Choroid plexus epithelial cell (primary cell): ENCODE measurements at places on chromosomes 1 and 21.

DNA sequence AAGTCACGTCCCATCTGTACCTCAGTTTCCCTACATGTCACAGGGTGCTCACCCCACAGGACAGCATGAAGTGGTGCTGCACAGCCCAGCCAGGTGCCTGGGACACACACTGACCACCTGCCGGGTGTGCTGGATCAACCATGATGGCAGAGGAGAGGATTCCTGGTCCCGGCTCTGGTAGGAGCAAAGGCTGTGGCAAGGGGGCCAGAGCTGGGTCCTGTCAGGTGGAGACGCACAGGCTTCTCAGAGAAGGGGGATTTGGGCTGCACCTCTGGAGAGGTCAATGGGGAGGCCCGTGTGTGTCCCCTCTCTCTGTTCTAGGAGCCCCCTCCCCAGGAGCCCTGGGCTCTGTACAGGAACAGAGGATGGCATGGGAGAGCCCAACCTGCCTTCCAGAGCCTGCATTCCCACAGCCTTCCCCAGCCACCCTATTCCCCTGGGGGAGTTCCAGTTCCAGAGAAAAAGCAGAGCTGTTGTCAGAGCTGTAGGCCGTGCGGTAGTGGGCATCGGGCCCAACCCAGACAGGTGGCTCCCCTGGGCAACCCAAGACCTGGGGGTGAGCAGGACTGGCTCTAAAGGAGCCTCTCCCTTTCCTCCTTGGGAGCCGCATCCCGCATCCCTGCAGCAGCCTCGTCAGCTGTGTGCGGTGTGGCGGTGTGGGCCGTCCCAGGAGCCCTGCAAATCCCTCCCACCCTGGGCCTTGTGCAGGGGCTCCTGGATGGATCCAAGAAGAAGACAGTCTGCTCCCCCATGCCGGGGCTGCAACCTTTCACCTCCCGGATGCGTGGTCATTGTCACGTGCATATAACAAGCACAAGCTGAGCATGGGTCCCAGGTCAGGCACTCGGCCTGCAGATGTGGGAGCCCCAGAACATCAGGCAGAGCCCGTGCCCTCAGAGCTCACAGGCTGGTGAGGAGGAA, 2.9 kb upstream of the TFF3 start:
- no peak for DNase-seq

- DNase-seq, result peak; percentile 24
Measured at GRCh38 chr1:43225168-43225567, 44.6 kb upstream of the TMEM125 start.

DNA sequence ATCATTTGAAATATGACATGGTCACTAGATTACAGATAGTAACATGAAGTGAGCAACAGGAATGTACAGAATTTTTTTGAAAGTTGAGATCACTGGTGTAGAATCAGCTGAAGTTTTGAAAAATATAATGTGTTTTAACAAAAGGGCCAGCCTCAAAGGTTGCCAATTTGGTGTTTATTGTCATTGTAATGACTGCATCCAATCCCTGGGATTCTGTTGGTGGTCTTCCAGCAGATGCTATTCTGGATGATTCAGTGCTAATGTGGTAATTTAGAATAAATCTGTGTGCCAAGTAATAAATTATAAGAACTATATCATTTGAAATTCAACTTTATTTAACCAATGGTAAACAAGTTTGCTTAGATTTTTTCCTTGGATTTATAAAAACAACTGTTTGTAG, 436.4 kb upstream of the PKN2 start:
- DNase-seq, result no peak

DNA sequence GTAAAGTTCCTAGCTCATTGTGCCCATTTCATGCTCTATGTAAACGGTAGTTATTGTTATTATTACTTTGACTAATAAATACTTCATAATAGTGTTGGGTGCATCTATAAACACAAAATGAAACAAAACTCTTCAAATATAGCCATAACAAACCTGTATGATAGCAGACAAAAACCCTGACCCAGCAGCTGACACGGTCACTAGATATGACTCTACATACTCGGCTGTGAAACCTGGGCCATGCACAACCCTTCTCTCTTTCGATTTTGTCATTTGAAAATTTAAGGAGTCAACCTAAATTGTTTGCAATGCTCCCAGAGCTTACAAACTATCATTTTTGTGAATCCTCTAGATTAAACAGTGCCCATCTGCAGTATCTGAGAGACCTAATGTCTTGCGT, 8.0 kb upstream of the RGS13 start:
- DNase-seq, result no peak

- DNase-seq, result peak; percentile 68
Measured at GRCh38 chr21:46027851-46028493, 46.4 kb downstream of the COL6A1 start.

- peak; percentile 53 for DNase-seq
Measured at GRCh38 chr1:41849211-41849759, 69.4 kb downstream of the HIVEP3 start.

GRCh38 chr1:34770891-34771504, 10.0 kb upstream of the GJB3 start:
- no peak for DNase-seq

DNA sequence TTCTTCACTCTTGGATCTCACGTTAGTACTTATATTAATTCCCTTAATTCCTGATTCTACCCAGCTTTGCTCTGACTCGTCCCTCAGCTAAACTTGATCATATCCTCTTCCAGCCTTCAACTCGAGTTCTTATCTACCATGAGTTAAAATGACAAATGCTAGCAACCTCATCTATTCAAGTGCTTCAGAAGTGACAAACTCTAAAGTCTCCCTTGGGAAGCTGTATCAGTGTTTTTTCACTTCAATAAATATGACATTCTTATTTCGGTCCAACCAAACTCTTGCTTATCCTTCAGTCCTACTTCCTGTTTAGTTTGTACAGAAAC, 75.3 kb downstream of the FOXJ3 start:
- DNase-seq, result no peak

GRCh38 chr1:36794460-36794859, 239.9 kb downstream of the GRIK3 start:
- DNase-seq, result no peak

DNA sequence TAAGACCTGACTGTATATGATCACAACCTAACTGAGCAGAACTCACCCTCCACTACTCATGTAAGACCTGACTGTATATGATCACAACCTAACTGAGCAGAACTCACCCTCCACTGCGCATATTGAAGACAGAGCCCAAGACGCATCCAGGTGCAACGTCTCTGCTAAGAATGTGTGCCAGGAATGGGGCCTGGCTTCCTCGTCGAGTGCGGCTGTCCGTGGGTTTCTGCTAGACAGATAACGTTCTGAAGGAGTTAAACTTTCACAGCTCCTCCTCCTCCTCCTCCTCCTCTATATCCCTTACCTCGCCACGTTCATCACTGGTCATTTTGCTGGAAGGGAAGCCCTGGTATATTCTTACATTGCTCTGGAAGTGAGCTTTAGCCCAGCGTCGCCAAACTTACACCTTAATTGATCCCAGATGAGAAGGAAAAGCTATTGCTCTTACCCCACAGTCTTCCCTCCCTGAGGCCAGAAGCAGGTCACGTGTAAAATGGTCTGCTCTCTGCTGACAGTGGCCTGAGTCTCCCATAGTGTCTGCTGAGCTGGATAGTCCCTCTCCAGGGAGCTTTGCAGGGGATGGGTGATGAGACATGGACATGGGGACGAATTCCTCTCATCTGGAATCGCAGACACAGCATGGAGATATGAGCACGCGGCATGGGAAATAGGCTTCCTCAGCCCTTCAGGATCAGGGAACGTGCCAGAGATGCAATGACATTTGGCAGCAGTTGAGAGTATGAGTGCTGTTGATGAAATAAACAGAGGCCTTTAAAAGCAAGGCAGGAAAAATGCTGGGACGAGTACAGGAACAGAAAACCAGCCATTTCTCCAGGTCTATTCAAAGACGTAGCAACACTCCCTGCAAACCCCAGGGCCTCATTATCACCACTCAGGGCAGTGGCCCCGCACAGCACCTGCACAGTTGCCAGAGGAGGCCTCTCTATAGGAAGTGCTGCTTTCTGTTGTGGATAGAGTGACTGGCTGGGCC, 528.1 kb downstream of the KIF26B start:
- DNase-seq, result no peak

- no peak for DNase-seq
Measured at GRCh38 chr1:39488793-39489566, 2.5 kb upstream of the BMP8A start.

- no peak for DNase-seq
Measured at GRCh38 chr1:235873571-235873970, 6.9 kb upstream of the LYST start.

DNA sequence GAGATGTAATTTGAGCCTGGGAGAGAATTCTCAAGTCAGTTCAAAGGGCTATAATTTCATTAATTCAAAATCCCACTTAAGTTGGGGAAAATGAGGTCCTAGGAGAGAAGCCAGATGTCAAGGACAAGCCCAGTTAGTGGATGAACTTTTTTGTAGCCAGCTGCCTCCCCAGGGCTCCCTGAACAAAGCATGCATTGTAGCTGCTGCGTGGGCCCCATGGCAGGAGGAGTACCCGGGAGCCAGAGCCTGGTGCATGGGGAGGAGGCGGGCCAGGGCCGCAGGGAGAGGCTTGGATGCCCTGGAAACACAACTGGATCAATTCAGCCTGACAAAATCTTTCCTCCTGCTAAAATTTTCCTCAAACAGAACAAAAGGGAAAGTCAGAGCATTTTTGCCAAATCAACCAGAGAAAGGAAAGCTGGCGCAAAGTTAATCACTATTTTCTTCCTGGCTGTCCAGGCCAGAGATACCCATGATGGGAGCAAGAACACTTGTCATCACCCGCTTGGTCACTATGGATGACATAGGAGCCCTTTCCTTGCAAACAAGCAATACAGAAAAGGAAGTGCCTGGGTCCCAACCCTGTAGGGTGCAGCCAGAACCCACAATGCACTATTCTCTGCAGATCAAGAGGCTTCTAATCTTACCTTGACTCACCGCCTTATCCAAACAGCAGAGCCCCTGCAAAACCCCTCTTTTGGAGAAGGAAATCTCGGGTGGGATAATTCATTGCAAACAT, 248.1 kb upstream of the RAB4A start:
- no peak for DNase-seq

GRCh38 chr1:245715970-245716369, 561.2 kb downstream of the KIF26B start:
- peak; percentile 75 for DNase-seq

DNA sequence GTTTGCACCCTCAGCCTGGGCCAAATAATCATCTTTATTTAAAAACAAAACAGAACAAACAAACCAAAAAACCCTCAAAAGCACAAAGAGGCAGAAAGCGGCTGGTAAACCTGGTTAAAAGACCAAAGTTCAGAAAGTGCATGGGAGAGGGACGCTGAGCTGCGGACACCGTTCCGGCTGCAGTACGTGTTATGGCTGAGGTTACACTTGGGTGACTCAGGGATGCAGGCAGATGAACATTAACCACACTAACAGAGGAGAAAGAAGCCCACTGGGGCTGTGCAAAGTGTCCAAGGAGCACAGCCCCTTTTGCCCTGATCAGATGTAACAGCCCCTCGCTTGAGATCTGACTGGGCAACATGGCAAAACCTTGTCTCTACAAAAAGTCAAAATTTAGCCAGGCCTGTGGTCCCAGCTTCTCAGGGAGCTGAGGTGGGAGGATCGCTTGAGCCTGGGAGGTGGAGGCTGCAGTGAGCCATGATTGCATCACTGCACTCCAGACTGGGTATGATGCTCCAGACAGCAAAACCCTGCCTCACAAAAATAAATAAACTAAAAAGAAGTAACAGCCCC, 28.3 kb downstream of the GPR157 start:
- peak; percentile 38 for DNase-seq

DNA sequence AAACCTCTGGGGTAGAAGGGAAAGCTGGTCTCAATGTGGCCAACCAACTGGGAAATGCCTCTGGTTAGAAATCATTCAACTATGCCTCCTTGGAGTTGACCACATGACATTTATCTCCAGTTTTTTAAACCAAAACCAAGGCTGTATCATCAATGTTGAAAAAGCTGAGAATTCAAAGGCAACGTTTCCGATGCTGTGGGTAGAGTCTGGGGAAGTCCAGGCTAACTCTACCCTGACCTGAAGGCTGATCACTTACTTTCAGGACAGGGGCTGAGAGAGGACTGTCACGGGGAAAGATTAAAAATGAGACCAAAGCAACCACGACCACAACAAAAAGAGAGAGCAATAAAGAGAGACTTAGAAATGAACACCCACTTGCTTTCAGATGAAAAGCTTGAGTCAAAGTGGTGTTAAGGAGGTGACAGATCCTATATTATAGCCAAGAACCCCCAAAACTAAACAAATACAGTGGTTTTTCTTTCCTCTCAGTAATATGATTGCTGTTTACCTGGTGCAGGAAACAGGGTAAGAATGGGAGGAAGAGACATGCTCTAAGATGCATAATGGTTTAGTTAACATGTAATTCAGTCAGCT, 90.8 kb upstream of the TNFSF4 start:
- DNase-seq, result no peak

DNA sequence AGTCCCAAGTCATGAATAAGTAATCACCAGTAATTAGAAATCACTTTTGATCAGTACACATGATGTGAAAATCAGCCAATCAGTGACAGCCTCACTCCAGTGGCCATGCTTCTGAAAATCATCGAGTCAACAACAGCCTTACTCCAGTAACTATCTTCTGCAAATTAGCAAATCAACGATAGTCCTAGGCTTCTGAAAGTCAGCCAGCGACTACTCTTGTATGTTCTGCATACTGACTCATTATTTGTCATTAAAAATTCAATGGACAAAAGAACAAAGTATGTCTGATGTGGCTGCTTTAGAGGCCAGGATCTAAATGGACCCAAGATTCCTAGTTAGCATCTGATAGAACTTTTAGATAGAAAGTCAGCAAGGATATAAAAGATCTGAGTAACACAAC, 102.5 kb downstream of the GPR52 start:
- no peak for DNase-seq

- DNase-seq, result peak; percentile 79
Measured at GRCh38 chr1:111559736-111560279, 56.4 kb upstream of the ADORA3 start.

DNA sequence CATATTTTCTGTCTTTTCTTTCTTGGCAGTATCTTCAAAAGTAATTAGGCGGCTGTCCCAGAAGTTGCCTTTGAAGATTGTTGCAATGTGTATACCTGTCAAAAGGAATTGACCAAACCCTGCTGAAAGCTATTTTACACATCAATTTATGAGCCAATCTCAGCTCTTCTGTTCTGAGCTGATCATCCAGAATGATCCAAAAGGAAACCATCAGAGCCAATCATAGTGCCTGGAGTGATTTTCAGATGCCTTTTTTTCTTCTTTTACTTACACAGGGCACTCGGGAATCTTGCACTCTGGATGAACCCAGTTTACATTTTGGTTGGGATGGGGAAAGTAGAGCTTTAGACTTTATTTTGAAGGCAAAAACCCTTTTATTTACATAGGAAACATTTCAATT, 21.8 kb upstream of the APOBEC4 start:
- DNase-seq, result no peak

GRCh38 chr1:230426246-230427093, at the start of gene PGBD5:
TSS of gene PGBD5 (minus strand) at chr1:230426332. CDS start at chr1:230425928, 404 bp downstream.
- peak; percentile 60 for DNase-seq

DNA sequence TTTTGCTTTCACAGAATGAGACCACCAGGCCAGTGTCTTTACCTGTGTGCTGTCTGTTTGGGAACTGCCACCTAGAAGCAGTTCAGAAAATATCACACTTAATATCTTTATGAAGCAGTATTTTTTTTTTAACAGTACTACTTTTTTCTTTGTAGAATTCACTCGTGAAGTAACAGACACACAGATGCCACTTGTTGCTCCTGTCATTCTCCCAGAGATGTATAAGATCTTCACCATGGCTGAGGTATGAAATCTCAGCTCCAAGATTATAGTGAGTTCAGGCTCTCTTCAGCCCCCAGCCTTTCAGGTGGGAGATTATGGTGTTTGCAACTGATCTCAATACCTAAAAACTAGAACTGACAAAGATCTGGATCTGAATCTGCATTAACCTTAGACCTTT, 23.0 kb downstream of the IPO9 start:
- no peak for DNase-seq
